Caco-2 (cell line): ENCODE measurements at places on chromosomes 7 and 10. TPM values are rescaled to one million over a fixed set of nuclear protein-coding genes. Genes with fewer than 3 reads are reported as not detected.

The NEBL gene
- total RNA-seq = 39.5 and 55.2 TPM in 2 replicates

The HOXA11 gene
- total RNA-seq = 0.53 and 0.73 TPM in 2 replicates

The GPC2 gene
- 5.0 and 9.7 TPM in 2 replicates for total RNA-seq

The LBX1 gene
- total RNA-seq = not detected in 2 replicates

The TAC1 gene
- not detected in 2 replicates for total RNA-seq

The NOLC1 gene
- 137 and 147 TPM in 2 replicates for total RNA-seq

The LRRC4 gene
- not detected in 2 replicates for total RNA-seq

The CDK6 gene
- 165 and 175 TPM in 2 replicates for total RNA-seq

The CYP3A4 gene
- total RNA-seq = not detected in 2 replicates

The TYW1B gene
- total RNA-seq = 10.0 and 12.8 TPM in 2 replicates

The SPOCK2 gene
- 1.6 and 3.0 TPM in 2 replicates for total RNA-seq

The HYAL4 gene
- 0.14 and 0.68 TPM in 2 replicates for total RNA-seq

The ATP6V0A4 gene
- 1.2 and 1.5 TPM in 2 replicates for total RNA-seq

The RPP38 gene
- total RNA-seq = 40.1 and 40.7 TPM in 2 replicates

The HABP2 gene
- total RNA-seq = 21.0 and 24.3 TPM in 2 replicates

The SRRM3 gene
- total RNA-seq = 0.86 and 1.7 TPM in 2 replicates

The NEUROD6 gene
- total RNA-seq = not detected in 2 replicates

GRCh38 chr7:2105917-2106316, 126.8 kb downstream of the MAD1L1 start:
- DNase-seq = no peak

DNA sequence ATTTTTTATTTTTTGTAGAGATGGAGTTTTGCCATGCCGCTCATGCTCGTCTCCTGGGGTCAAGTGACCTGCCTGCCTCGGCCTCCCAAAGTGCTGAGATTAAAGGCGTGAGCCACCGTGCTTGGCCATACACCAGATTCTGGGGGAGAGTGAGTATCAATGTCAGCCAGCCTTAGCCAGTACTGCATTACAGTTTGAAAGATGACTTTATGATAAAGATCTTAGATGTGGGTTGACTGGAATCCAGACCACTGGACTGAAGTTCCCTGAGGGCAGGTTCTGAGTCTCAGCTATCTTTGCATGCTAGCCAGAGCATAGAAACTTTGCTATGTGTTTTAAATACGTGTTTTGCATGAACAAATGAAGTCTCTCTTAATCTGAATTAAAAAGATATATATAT, 117.2 kb upstream of the EFCAB10 start:
- DNase-seq = no peak

DNA sequence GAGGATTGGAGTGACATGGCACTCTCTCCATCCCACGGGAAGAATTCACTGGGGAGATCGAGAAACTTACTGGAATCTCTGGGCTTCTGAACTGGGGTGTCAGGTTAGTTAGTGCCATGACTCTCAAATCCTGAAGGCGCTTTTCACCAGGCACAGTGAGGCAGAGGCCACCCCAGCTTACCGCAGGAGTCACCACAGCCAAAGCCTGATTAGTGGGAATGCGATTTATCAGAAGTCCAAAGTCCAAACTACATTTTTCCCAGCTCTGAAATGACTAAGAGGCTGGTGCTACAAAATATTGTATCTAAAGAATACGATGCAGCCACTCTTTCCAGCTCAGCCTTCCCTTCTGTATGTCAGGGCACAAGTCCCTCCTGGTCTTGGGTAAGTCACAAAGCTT, 334.8 kb upstream of the SHH start:
- DNase-seq = peak; percentile 44

DNA sequence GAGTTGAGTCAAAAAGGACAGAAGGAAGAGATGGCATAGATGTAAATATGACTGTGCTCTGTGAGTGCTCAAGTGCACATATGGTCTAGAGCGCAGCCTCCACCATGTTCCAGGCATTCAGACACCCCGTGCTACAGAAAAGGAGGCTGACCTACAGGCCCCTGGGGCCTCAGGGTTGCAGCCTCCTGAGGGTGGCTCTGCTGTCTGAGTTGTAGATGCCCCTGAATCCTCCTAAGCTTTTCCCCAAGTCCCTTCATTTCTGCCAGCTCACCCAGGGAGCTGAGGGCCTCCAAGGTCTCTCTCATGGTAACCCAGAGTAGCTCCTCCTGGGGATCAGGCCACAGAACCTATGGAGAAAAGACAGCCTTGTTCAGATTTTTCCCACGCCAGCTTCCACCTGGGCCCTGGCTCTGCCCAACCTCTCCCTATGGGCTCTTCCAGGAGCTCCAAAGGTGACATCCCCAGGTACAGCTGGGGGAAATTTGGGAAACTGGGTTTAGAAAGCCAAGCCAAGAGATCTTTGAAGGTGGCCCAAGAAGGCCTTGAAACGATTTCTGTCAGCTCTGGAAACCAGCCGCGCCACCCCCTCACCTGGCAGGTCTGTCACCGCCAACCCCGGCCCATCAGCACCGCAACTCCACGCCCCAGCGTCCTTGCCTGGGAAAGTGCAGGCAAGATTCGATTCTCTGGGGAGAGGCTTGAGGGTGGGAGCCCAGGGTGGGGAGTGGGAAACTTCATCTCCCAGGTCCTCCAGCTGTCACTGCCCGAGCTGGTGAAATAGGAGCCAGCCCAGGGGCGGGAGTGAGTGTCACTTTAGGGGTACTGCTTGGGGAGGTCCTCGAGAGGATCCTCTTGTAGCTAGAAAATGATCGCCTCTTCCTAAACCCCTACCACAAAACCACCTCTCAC, 2.4 kb downstream of the ZNF467 start:
- no peak for DNase-seq

GRCh38 chr7:2709553-2710285, 21.7 kb downstream of the AMZ1 start:
- DNase-seq = no peak

DNA sequence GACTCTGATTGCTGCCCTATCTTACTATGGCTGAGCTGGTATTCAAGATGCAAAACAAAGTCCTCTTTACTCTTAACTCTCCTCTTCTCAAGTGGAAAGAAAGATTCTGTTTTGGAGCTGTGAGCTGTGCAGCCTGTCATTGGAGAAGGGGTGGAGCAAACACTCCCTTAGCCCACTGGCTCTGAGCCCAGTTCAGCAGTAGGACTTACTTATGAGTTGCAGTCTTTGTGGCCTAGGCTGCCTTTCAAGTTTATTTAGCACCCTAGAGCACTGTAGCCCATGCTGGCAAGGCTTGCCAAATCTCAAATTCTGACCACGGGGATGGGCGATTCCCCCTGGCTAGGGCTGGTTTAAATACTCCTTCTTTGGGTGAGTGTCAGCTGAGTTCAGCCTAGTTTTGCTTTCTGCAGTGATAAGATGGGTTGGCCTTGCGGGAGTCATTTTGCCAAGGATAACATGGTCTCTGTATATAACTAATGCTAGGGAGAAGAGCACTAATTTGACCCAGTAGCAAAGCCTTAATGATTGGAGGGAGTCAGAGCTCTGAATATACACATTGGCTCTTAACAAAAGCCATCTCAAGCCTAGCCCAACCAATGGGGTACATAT, 110.2 kb downstream of the MYO3A start:
- no peak for DNase-seq

DNA sequence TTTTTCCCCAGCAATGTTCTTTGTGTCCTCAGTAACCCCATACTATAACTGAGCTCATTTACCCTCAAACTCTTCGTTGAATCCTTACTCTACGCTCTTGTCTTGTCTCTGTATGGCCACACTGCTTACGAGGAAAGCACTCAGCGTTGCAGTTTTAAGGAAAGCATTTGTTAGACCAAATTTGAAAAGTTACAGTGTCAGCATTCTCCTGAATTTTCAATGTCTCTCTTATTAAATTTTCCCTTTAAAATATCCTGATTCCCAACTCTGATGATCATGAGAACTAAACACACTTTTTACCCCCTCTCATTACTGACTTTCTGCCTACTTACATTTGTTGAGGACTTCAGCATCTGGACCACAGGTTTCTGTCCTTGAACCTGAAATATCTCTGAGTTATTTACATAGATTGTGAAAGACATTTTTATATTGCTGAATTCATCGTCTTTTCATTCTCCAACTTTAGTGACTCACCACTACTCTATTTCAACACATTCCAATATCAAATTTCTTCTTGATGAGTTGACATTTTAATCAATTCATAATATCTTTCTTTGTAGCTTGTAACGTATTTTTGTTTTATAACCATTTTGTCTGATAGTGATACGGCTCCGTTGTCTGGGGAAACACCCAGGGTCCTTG, 19.8 kb upstream of the VWDE start:
- no peak for DNase-seq

- DNase-seq = peak; percentile 68
Observed at GRCh38 chr7:99029466-99030435, 114.2 kb downstream of the SMURF1 start.

GRCh38 chr7:80298201-80298600, 163.6 kb downstream of the GNAI1 start:
- no peak for DNase-seq

DNA sequence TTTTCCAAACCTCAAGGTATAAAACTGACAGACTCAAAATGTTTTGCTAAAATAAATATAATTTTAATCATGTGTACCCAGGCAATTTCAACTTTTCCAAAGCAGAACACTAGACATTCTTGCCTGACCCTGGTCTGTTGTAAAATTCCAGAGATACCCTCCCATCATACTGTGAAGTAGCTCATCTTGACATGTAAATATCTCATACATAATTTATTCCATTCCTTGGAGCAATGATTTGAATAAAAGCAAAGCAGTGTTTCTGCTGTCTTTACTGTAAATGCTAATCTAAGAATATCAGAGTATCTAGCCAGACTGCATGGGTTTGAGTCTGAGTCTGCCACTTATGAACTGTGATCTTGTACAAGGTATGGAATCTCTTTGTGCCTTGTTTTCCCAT, 68.9 kb downstream of the TES start:
- DNase-seq = no peak

- peak; percentile 60 for DNase-seq
Observed at GRCh38 chr7:74202841-74203556, 6.8 kb upstream of the LAT2 start.

DNA sequence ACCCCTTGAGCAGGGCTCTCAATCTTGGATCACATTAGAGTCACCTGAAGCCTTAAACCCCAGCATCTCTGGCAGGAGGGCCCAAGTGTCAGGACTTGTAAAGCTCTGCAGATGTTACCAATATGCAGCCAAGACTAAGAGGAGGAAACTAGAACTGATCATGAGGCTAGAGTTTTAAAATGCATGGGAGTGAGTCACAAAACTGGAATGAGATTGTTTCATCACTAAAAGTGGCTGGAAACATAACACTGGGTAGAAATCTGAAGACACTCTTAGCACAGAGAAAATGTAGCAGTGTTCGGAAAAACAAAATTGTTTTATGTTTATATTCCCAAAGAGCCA, 63.3 kb upstream of the GHITM start:
- DNase-seq = no peak

- DNase-seq = no peak
Observed at GRCh38 chr10:9951481-9952257, 1066.0 kb upstream of the CELF2 start.

DNA sequence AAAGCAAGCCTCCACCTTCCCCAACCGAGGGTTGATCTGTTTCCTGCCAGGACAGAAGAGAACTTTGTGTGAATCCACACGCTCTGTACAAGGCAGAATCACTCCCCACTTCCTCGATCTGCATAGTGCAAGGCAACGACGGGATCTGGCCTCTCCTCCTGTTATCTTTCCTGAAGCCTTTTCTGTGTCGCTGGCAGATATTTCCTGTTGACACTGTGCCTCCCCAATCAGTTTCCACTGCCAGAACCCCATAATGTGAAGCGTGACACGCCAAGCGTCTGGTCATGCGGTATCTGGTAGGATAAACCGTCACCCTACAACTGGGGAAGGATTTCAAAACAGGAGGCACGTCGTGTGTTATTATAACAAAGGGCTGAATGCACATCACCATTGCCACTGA, 57.2 kb downstream of the FAM171A1 start:
- no peak for DNase-seq

GRCh38 chr10:30454744-30455510, 20.9 kb downstream of the MAP3K8 start:
- DNase-seq = no peak

DNA sequence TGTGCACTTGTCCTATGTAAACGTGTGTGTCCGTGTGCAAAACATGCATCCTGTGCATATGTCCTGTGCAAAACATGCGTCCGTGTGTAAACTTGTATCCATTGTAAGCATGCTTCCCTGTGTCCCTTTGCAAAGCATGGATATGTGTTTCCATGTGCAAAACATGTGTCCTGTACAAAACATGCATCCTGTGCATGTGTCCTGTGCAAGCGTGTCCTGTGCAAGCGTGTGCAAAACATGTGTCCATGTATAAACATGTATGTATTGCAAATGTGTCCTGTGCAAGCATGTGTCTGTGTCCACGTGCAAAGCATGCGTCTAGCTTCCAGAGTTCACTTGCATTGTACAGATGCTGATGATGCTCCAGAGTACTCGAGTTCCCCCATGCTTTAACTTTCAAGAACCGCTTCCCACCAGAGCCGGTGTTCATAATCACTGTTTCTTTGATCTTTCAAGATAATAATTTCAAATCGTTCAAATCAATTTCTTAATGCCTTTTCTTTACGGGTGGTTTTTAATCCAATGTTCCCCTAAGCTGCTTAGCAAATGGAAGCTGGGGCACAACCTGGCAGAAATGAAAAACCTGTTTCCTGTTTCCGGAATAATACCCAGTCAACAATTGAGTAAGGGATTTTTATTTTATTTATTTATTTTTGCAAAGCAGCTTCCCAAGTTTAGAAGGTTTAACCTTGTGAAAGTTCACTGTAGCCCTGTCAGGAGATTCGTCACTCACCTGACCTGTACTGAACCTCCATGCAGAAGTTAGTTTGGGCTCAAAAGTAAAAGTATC, 641 bp upstream of the ASB13 start:
- no peak for DNase-seq

DNA sequence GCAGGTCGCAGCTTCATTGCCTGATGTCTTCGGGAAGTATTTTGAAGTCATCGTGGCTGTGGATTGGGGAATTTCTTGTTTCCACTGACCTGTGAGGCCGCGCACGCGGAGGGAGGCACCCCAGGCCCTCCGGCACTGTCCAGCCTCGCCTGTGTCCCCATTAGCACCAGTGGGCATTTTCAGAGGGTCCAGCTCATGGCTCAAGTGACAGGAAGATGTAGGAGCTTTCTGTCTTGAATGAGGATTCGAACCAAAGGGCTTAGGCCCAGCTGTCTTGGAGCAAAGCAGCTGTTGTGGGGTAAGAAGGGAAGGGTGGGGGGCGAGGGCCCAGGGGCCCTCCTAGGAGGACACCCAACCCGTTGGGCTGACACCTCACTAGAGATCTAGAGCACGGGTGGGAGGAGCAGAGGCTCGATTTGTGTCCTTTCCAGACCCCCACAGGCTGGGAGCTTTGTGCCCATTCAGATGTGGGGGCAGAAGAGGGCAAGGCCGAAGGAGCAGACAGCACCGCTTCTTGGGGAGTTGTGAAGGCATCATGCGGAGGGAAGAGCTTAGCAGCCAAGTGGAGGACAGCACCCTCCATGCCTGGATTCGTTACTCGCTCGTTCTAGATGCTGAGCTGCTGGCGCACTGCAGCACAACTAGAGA, 914 bp downstream of the ZNF37A start:
- no peak for DNase-seq

- no peak for DNase-seq
Observed at GRCh38 chr7:106864298-106865081, 592 bp upstream of the PIK3CG start.

- no peak for DNase-seq
Observed at GRCh38 chr7:145909991-145910513, 206.5 kb upstream of the CNTNAP2 start.

- no peak for DNase-seq
Observed at GRCh38 chr7:132154695-132155471, 421.4 kb downstream of the PLXNA4 start.

GRCh38 chr7:128071801-128072200, 40.6 kb upstream of the LRRC4 start:
- no peak for DNase-seq
